ENCODE measurements at places on chromosomes 5 and 9. TPM values are rescaled to one million over a fixed set of nuclear protein-coding genes. Genes with fewer than 3 reads are reported as not detected.

The SLC24A2 gene
- total RNA-seq: not detected

The SPOCK1 gene
- total RNA-seq: 53.9 TPM

The MPDZ gene
- total RNA-seq: 39.6 TPM

The MORN5 gene
- total RNA-seq: not detected

The NRG2 gene
- 0.32 TPM for total RNA-seq

Data from bronchial smooth muscle cell (primary cell).